Type B pancreatic cell (in vitro differentiated cells): ENCODE measurements at places on chromosomes 13 and 19. TPM values are rescaled to one million over a fixed set of nuclear protein-coding genes. Genes with fewer than 3 reads are reported as not detected.

KLK15 gene
- 0.26 TPM in 1 of 2 replicates, not detected in the other for total RNA-seq

FFAR3 gene
- 0.34 and 0.45 TPM in 2 replicates for total RNA-seq

FFAR2 gene
- total RNA-seq: 1.1 and 2.2 TPM in 2 replicates

ZNF285 gene
- total RNA-seq: 9.6 and 10.4 TPM in 2 replicates

JOSD2 gene
- 16.2 and 23.2 TPM in 2 replicates for total RNA-seq

ZNF419 gene
- 15.4 and 18.4 TPM in 2 replicates for total RNA-seq

RNF17 gene
- total RNA-seq: 0.12 TPM in 1 of 2 replicates, not detected in the other

CCDC8 gene
- total RNA-seq: 22.1 and 29.3 TPM in 2 replicates

ZNF837 gene
- 2.8 and 3.8 TPM in 2 replicates for total RNA-seq

PKN1 gene
- 63.1 and 85.3 TPM in 2 replicates for total RNA-seq

GZMM gene
- 0.34 TPM in 1 of 2 replicates, not detected in the other for total RNA-seq

MBD3L5 gene
- total RNA-seq: not detected in 2 replicates

LYL1 gene
- 0.19 TPM in 1 of 2 replicates, not detected in the other for total RNA-seq
